ENCODE measurements at places on chromosomes 7 and 10.

- H3K27ac ChIP-seq, result no peak overlapping the region
- H3K27me3 ChIP-seq, result no peaks in the 10 kb centered on the region
- no peak overlapping the region for H3K4me3 ChIP-seq
- no peaks in the 10 kb centered on the region for H3K36me3 ChIP-seq
- no peaks in the 10 kb centered on the region for H3K4me1 ChIP-seq
Measured at GRCh38 chr10:43945094-43945730, 296.5 kb upstream of the ZNF32 start.

DNA sequence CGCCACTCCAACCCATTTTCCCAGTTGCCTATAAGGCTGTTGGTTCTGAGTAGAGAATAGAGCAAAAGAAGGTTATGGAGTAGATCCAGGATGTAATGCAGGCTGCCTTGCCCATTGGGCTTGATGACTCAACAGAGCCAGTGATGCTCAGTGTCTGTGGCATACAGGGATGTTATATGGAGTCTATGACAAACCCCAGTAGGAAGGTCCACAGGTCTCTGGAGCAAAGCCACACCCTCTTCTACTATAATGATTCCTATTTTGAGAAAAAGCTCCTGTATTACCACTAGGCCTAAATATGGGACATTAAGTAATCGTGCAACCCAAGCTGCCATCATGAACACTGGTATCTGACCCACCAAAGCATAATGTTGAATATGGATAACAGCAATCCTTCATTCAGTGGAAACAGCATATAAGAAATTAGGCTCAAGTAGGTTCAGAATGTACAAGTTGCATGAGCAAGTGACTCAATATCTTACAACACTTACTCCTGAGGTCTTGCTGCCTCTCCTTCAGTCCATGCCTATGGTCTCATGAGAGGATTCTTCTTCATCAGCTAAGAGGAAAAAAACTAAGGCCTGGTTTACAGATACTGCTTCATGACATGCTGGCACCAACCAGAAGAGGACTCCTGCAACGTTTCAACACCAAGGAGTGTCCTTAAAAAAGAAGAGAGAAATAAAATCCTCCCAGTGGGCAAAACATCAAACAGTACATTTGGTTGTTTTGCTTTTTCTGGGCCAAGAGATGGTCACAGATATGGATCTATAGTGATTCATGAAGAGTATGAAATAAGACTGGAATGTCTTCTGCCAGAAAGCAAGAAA is 14.8 kb upstream of the FHIP2A start:
- no peaks in the 10 kb centered on the region for H3K4me1 ChIP-seq
- no peak overlapping the region for H3K27ac ChIP-seq
- H3K4me3 ChIP-seq, result no peak overlapping the region
- DNase-seq, result no peak

- no peak for DNase-seq
- no peak overlapping the region for H3K4me3 ChIP-seq
- no peaks in the 10 kb centered on the region for H3K36me3 ChIP-seq
- no peaks in the 10 kb centered on the region for H3K4me1 ChIP-seq
- no peaks in the 10 kb centered on the region for H3K27me3 ChIP-seq
Measured at GRCh38 chr7:25289518-25289917, 61.2 kb upstream of the NPVF start.

DNA sequence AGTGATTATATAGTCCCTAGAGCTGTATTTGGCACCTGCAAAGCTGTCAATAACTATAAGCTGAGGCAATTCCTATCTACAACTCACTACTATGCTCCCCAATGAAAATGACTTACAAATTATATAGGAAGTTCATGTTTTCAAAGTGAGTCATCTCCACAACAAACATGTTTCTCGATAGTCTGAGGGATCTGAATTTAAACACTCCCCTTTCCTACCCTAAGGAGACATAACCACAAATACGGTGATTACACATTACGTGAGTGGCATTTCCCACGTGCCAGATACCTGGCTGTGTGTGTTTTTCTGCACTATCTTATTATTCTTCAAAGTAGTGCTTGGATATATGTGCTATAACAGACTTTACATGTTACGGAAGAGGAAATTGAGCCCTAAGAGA is 122.5 kb upstream of the C1QL3 start:
- no peaks in the 10 kb centered on the region for H3K27me3 ChIP-seq
- no peaks in the 10 kb centered on the region for H3K36me3 ChIP-seq
- H3K4me3 ChIP-seq, result no peak overlapping the region

DNA sequence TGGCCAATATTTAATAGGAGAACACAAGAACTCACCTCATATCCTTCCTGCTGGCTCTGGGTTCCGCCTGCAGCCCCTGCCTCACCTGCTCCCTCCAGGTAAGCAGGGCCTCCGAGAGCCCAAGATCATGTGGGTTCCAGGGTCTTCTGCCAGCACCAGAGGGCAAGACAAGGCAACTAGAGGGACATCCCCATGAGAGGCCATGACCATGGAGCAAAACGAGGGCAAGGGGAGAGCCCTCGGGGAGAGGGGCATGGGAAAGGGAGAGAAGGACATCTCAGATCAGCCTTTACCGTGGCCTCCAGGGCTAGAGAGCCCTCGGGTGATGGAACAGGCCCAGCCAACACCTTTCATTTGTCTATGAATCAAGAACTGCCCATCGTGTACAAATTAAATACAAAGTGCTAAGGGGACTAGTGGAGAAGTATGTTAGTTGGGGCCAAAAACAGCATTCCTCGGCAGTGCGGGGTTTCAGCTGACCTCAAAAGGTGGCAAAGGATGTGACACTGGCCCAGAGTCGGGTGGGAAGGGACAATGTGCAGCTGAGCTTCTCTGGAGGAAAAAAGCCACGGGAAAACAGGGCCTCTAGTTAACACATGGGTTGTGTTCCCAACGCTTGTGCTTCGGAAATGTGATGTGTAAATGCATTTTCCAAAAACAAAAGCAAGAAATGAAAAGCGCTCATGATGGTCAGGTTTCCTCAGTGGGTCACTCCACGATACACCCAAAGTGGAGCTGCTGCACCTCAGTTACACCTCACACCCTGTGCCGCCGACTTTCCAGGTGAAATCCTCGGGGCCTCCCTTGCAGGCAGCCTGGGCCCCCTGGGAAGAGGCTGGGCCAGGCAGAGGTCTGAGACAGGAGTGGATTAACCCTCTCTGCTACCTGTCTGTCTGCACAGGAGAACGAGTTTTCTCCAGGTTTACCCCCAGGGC is 2.0 kb downstream of the AOC1 start:
- DNase-seq, result no peak
- no peaks in the 10 kb centered on the region for H3K27me3 ChIP-seq
- no peak overlapping the region for H3K27ac ChIP-seq
- H3K4me3 ChIP-seq, result no peak overlapping the region
- H3K36me3 ChIP-seq, result no peaks in the 10 kb centered on the region
- 0 out of 2 replicates have a peak, but pooled peaks cover 3% of the 10 kb centered on the region for H3K4me1 ChIP-seq

- no peaks in the 10 kb centered on the region for H3K36me3 ChIP-seq
- H3K4me3 ChIP-seq, result no peak overlapping the region
- no peak overlapping the region for H3K27ac ChIP-seq
- H3K4me1 ChIP-seq, result no peaks in the 10 kb centered on the region
Measured at GRCh38 chr10:5828725-5829124, 15.5 kb upstream of the GDI2 start.

DNA sequence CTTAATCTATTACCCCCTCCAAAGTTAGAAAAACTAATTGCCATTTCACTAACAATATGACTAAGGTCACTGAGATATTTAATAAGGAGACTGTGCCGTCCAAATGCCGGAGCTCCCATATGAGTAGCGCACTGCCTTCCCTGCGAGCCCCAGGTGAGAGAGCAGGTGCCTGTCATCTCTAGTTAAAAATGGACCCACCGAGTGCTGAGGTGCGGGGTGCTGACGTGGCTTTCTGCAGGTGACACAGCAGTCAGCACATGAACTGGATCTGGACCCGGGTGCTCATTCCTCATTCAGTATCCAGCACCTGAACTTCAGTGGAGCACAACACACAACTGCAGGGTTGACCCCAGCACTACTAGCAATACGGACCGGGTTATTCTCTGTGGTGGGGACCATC is 138.0 kb upstream of the NPS start:
- no peaks in the 10 kb centered on the region for H3K36me3 ChIP-seq
- no peak overlapping the region for H3K4me3 ChIP-seq
- no peaks in the 10 kb centered on the region for H3K4me1 ChIP-seq
- no peak overlapping the region for H3K27ac ChIP-seq
- no peaks in the 10 kb centered on the region for H3K27me3 ChIP-seq

DNA sequence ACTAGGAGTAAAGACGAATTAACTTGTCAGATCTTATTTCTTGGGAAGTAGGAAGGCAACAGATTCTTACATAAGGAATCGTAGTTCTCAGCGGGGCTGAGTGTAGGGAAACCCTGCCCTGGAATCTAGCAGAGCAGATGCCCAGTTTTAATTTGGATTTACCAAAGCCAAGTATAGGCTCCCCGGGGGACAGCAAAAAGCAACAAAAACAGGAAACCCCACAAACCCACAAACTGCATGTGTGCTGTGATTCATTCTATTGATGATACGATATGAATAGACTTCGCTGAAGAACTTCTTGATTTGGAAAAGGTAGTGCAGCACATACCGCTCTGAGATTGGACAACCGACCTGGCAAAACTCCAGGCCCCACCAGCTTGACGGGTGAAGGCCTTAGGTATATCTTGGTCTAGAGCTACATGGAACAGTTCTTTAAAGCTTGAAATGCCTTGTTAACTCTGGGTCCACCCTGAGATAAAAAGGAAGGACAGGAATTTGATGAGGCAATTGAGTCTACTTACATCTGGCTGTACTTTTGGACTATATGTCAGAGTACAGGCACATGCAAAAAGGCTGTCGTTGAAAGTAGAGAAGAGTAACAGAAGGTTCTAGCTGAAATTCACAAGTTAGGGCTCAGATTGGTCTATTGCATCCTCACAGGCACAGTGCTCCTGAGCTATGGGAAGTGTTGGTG is 49.1 kb downstream of the STRA8 start:
- no peaks in the 10 kb centered on the region for H3K36me3 ChIP-seq
- H3K27me3 ChIP-seq, result no peaks in the 10 kb centered on the region
- H3K4me3 ChIP-seq, result no peak overlapping the region
- DNase-seq, result no peak

- H3K36me3 ChIP-seq, result no peaks in the 10 kb centered on the region
- peak; percentile 36 for DNase-seq
- no peak overlapping the region for H3K4me3 ChIP-seq
- H3K27me3 ChIP-seq, result no peaks in the 10 kb centered on the region
Measured at GRCh38 chr10:31620226-31621151, 301.5 kb downstream of the ZEB1 start.

GRCh38 chr10:31693491-31693890 is 235.1 kb downstream of the ARHGAP12 start:
- H3K27me3 ChIP-seq, result no peaks in the 10 kb centered on the region
- no peak overlapping the region for H3K27ac ChIP-seq
- no peaks in the 10 kb centered on the region for H3K36me3 ChIP-seq
- H3K4me1 ChIP-seq, result peaks cover 5% of the 10 kb centered on the region
- no peak overlapping the region for H3K4me3 ChIP-seq

- H3K4me3 ChIP-seq, result no peak overlapping the region
- no peaks in the 10 kb centered on the region for H3K27me3 ChIP-seq
- no peaks in the 10 kb centered on the region for H3K4me1 ChIP-seq
- no peak overlapping the region for H3K27ac ChIP-seq
- no peak for DNase-seq
- no peaks in the 10 kb centered on the region for H3K36me3 ChIP-seq
Measured at GRCh38 chr10:24783504-24783903, 59.8 kb upstream of the ARHGAP21 start.

DNA sequence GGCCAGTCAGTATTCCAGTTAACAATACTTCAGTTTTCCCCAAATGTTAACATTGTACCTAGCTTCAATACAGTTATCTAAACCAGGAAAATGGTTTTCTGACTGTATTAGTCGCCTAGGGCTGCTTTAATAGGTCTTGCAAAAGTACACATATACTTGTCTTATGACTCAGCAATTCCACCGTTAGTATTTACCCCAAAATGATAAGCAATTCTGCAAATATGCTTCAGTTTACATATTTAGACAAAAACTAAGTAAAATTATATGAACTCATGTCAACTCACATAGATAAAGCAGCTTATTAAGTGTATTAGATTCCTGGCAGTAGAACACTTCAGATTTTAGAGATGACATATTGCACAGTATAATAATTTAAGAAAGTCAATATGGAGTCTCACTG is 363.3 kb downstream of the ARL4A start:
- no peak overlapping the region for H3K27ac ChIP-seq
- H3K4me1 ChIP-seq, result no peaks in the 10 kb centered on the region
- no peaks in the 10 kb centered on the region for H3K27me3 ChIP-seq
- H3K36me3 ChIP-seq, result no peaks in the 10 kb centered on the region
- no peak overlapping the region for H3K4me3 ChIP-seq
- DNase-seq, result no peak

- DNase-seq, result peak; percentile 63
- H3K27ac ChIP-seq, result no peak overlapping the region
- no peaks in the 10 kb centered on the region for H3K27me3 ChIP-seq
- no peak overlapping the region for H3K4me3 ChIP-seq
- H3K36me3 ChIP-seq, result no peaks in the 10 kb centered on the region
- H3K4me1 ChIP-seq, result no peaks in the 10 kb centered on the region
Measured at GRCh38 chr7:151705636-151706276, 171.2 kb downstream of the PRKAG2 start.

DNA sequence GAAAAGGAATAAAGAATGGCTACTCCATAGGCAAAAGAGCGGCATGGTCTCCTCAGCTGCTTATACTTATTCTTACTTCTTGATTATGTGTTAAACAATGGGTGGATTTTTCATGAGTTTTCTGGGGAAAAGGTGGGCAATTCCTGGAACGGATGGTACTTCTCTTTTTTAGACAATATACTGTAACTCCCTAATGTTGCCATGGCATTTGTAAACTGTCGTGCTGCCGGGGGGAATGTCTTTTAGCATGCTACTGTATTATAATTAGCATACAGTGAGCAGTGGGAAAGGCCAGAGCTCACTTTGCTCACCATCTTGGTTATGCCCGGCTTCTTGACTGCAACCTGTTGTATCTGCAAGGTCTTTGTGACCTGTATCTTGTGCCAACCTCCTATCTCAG is 372.1 kb upstream of the AKR1E2 start:
- H3K27me3 ChIP-seq, result no peaks in the 10 kb centered on the region
- no peak overlapping the region for H3K27ac ChIP-seq
- no peak for DNase-seq
- peaks cover 2% of the 10 kb centered on the region for H3K4me1 ChIP-seq

- no peak overlapping the region for H3K4me3 ChIP-seq
- no peak overlapping the region for H3K27ac ChIP-seq
- no peaks in the 10 kb centered on the region for H3K4me1 ChIP-seq
- no peak for DNase-seq
- H3K27me3 ChIP-seq, result no peaks in the 10 kb centered on the region
- H3K36me3 ChIP-seq, result no peaks in the 10 kb centered on the region
Measured at GRCh38 chr10:1409392-1409791, 327.9 kb downstream of the ADARB2 start.

DNA sequence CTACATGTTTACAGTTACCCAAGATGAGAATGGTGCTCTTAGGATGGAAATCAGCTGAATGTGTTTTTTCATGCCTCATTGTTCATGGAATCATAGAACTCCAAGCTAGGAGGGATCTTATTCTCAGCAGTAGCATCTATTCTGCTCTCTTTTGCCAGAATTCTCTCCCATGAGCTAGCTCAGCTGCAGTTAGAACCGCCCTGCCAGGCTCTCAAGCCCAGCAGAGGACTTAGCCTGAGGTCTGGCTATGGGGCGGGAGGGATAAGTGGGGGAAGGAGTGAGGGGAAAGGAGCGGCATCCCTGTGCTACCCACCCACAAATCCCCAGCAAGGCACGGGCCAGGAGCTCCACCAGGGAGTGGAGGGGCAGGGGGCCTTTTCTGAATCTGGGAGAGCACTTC is 120.7 kb upstream of the PLXNA4 start:
- H3K4me1 ChIP-seq, result no peaks in the 10 kb centered on the region
- DNase-seq, result no peak
- no peaks in the 10 kb centered on the region for H3K27me3 ChIP-seq
- no peaks in the 10 kb centered on the region for H3K36me3 ChIP-seq
- no peak overlapping the region for H3K4me3 ChIP-seq

All from H1 (cell line).